ENCODE measurements at places on chromosomes 6 and 20.

DNA sequence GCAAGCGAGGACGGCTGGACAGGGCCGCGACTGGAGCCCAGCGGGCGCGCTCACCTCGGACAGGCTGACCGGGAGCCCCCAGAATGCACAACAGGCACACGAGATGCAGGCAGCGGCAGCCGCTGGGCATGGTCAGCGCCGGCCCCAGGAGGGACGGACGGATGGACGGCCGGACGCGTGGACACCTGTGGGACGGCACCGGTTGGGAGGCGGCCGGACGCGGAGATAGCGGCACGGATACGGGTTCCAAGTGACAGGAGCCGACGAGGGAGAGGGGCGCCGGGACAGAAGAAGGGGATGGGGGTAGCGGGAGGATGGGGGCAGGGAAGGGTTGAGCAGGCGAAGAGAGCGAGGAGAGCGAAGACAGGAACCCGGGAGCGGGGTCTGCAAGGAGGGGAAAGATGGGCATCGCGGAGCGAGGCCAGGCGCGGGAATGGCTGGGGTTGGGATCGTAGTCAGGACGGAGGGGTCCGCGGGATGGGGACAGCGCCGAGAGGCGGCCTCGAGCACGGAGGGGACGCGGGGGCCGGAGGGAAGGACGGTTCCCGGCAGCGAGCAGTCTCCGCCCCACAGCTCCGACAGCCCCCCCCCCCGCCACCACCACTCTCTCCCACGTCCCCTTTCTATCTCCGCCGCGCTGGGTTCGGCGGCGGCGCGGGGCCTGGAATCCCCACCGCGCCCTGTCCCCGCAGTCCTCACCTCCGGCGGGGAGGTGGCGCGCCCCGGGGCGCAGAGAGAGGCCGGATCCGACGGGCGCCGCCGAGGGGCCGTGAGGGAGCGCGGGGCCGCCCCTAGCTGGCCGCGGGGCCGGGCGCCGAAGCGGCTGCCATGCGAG, 435 bp downstream of the DLK2 start:
- peak; percentile 67 for DNase-seq

DNA sequence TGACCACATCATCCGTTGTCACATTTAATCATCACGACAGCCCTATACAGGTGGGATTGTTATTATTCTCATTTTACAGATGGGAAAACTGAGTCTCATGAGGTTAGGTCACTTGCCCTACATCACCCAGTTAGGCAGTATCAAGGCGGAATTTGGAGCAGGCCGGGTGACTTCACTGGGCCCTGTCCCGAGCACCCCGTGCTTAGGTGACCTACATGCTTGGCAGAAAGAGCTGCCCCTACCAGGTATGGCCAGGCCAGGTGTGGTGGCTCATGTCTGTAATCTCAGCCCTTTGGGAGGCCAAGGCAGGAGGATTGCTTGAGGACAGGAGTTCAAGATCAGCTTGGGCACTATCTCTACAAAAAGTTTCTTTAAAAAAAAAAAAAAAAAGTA, 44.0 kb downstream of the RIN2 start:
- no peak for DNase-seq

DNA sequence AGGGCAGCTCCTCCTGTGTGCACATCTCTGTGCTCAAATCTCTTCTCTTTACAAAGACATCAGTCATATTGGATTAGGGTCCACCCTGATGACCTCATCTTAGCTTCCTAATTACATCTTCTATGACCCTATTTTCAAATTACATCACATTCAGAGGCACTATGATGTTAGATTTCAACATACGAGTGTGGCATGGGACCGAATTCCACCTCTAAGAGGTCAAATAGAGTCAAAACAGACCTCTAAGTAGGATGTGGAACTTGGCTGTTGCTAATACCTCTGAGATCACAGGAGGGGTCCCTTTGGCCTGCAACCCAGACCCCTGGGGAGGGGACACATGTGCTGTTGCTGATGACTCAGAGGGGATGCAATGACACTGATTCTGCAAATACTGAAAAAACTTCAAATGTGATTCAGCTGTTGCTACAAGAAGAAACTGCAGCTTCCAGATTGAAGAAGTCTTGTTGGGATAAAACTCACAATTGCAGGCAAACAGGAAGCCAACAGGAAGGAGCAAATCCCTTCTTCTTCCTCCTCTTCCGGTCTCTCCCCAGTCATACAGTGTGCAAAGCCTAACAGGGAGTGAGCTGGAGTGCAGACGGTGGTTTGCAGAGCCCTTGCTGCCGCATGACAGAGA, 216.2 kb downstream of the MYLK4 start:
- DNase-seq = no peak

DNA sequence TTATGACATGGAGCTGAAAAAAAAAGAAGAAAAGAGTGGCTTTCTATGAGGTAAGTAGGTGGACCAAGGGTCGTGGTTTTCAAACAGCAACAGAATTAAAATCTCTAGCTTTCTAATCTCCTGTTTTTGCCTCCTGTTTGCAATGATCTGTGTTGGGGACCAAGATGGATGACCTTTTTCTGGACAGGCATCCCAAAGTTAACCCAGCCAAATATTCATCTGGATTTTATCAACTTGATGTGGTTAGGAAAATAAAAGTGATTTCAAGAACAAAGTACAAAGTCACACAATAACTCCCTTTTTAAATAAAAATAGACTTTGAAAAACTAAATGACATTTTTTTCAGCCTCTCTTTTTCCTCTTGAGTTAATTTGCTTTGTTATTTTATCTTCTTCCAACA, 282.1 kb upstream of the PRDM1 start:
- DNase-seq = no peak

DNA sequence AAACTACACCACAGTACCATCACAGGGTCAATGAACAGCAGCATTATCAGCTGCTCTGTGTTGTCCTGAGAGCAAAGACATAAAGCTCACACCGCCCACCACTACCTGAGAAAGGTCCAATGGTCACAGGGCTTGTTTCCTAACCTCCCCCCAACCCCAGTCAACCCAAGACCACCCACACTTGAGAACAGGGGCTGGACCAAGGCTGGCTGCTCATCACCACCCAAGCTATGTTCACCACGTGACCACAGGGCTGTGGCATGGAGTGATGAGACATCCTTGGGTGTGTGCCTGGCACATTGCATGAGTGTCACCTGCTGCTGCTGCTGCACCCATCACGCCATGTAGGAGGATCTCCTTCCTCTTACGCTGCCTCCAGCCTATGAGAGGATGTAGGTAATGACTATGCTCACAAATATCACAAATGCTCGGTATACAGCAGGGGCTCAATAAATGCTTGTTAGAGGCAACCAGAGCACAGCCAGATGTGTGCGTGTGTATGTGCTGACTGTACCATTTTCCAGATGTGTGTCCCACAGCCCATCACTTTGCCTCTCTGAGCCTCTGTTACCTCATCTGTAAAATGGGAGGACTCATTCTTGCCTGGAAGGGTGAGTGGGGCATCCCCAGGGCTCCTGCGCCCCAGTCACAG, 23.3 kb upstream of the SIRPA start:
- no peak for DNase-seq

DNA sequence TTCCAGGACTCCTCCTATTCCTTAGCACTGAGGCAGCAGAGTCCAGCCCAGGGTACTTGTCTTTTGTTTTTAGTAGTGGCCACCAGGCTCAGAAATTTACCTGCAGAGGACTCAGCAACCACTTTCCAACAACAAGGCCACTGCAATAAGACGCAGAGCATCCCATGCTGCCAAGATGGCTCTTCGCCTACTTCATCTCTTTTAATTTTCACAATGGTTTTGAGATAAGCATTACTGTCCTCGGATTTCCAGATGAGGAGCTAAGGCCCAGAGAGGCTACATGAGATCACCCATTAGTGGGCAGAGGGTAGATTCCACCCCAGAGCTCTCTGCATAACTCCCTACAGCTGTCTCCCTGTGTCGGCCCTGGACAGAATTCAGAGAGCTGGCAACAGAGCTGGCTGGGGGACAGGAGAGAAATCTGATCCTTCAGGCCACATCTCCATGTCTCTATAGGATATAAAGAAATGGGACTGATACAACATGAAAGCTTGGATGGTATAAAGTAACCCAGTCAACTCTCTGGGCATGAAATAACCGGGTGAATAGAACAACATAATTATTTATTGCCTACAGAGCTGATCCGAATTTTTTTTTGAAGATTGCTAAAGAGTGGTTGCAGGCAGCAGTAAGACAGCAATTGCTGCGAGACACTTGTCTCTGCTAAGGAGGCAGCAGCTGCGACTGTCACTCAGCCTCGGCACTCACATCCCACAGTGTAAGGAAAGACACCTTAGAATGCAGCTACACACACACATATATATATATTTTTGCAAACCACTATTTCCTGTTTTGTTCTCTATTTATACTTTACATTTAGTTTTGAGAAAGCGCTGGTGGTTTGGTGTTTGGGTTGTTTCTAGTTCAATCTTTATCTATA, 37.2 kb downstream of the SCML4 start:
- no peak for DNase-seq

GRCh38 chr20:4809707-4810106, 88.0 kb downstream of the PRND start:
- no peak for DNase-seq

DNA sequence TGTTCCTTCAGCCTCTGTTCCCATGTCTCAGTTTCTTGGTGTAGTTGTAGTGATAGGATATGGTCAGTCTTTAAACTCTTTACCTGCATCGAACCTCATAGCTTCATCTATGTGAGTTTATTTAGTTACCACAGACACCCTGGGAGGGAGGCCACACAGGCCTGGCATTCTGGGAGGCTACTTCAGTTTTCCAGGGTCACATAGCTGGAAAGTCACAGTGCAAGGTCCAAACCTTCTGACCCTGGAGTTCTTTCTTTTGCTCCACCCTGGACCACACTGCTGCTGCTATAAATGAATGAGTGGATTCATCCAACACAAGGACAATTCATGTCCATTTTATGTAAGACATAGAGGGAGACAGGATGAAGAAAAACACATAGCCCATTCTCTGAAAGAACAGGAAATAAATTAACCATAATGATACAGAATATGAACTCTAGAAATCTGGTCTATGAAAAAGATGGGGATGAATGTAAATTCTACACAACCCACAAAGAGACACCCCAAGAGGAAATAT, 60.8 kb downstream of the LAMA4 start:
- no peak for DNase-seq

GRCh38 chr20:35968930-35969329, 540 bp downstream of the CNBD2 start:
- no peak for DNase-seq

- no peak for DNase-seq
These were observed 116.0 kb downstream of the PXDC1 start for GRCh38 chr6:3635482-3635881.

- DNase-seq = no peak
These were observed 3.5 kb downstream of the FKBP1C start for GRCh38 chr6:63214816-63215215.

DNA sequence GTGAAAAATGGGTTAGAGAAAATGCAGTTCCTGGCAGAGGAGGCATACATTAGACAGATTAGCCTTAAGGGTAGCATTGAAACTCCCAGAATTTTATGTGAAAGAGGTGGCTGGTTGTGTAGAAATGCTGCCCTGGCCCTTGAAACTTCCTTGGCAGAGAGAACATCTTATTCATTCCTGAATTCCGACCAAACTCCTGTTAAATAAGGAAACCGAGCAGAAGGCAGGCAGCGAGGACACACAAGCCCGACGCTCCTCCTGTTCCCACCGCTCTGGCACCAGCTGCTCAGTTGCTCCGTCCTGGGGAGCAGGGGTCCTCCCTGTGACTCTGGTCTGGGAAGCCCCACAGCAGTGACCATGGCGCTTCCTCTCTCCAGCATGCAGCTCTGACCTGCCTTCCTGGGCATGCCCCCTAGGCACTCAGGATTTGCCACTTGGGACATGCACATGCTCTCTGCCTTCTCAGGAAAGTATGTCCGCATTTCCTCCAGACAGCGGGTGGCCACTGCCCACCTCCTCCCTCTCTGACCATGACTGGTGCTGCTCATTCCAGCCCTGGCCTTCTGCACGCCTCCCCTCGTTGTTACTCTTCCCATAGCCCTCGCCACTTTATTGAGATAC, 35.2 kb upstream of the CLDN20 start:
- no peak for DNase-seq

DNA sequence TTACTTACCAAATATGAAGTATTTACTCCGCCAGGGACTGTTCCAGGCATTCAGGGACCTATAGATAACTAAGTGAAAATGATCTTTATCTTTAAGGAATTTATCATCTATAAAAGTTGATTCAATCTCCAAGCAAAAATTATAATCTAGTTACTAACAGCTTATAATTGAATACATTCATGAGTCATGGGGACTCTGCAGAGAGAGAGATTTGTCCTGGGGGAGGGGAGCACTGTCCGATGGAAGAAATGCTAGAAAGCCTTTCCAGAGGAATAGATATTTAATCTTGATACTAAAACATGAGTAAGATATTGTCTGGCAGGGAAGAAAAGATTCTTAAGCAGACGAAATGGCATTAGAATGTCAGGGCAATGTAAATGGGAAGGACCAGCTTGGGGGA, 139.3 kb downstream of the CD164 start:
- no peak for DNase-seq

DNA sequence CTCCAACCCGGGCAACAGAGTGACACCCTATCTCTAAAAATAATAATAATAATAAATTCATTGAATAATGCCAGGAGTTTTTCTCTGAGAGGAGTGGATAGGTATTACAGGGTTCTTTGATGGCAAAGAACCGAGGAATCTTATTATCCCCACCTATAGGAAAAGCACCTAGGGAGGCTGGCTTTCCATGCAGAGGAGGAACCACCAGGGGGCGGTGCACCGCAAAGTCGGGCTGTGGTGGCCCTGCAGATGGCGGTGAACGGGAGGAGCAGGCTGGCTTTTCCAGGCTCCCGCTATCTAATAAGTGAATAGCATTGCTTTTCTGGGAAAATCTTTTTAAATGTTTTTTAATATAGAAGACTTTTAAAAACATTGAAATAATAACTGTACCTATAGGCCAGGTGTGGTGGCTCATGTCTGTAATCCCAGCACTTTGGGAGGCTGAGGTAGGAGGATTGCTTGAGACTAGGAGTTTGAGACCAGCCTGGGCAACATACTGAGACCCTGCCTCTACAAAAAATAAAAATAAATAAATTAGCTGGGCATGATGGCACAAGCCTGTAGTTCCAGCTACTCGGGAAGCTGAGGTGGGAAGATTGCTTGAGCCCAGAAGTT, 864.2 kb downstream of the KIF16B start:
- DNase-seq = peak; percentile 79

DNA sequence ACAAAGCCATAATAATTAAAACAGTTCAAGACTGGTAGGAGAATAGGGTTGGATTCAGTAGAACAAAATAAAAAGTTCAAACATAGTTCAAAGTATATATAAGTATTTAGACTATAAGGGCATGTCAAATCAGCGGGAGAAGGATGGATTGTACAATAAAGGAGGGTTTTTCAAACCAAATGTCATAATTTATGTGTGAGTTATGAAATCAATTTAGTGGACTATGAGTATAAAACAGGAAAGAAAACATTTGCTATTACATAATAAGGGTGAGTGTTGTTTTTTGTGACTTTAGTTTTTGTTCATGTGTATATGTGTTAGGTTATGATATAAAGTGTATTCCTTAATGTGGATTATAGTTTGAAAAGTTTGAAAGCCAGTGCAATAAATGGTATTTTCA, 10.6 kb downstream of the ORC3 start:
- DNase-seq = no peak
